NCI-H510A treated with DMSO at 0.1 percent for 48 hours (cell line): ENCODE measurements at places on chromosomes 5 and 9.

GRCh38 chr9:91038483-91039124, 237.0 kb downstream of the SYK start:
- DNase-seq: no peak

DNA sequence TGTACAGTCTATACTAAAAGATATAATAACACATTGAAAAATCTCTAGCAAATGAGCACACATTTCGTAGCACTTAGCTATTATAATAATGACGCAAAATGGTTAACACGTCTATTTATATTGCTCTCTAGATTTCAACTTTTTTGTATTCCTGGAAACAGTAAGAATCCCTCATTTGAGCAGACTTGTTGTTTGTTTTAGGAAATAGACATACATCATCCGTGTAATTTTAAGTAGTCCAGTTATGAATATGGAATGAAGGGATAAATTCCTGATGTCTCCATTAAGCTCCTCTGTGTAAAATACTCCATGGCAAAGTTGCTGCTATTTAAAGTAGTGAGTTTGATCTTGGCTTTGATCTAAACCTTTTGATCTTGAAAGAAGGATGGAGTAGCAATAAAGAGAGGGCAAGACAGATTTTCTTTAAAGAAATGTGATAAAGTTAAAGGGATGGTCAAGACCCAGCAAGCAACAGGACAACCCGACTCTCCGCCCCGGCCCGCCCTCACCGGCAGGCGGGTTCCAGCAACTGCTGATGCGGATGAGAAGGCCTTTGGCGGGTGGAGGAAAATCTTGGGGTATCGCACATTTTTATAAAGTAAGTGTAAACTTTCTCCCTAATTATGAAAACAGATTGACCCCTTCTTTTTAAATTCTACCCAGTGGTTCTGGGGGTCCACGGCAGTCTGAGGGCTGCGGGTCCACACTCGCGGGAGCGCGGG, 277.4 kb downstream of the AOPEP start:
- DNase-seq: peak; percentile 65

- no peak for DNase-seq
Measured at GRCh38 chr9:134004131-134004873, 12.2 kb upstream of the VAV2 start.

DNA sequence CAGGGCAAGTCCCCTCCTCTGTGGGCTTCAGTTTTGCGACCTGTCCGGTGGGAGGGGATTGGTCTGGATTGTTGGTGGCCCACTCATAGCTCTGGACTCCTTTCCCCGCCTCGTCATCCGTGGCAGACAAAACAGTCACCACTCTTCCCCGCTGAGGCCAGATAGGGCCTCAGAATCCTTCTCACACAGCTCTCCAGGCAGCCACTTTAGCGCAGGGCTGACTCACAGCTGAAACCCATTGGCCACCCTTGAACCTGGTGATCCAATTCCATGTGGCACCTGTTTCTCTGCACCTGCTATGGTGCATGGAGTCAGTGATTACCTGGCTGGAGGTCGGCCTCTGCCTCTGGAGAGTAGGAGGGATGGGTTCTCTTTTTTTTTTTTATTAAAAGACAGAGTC, 15.8 kb upstream of the CACFD1 start:
- peak; percentile 76 for DNase-seq

DNA sequence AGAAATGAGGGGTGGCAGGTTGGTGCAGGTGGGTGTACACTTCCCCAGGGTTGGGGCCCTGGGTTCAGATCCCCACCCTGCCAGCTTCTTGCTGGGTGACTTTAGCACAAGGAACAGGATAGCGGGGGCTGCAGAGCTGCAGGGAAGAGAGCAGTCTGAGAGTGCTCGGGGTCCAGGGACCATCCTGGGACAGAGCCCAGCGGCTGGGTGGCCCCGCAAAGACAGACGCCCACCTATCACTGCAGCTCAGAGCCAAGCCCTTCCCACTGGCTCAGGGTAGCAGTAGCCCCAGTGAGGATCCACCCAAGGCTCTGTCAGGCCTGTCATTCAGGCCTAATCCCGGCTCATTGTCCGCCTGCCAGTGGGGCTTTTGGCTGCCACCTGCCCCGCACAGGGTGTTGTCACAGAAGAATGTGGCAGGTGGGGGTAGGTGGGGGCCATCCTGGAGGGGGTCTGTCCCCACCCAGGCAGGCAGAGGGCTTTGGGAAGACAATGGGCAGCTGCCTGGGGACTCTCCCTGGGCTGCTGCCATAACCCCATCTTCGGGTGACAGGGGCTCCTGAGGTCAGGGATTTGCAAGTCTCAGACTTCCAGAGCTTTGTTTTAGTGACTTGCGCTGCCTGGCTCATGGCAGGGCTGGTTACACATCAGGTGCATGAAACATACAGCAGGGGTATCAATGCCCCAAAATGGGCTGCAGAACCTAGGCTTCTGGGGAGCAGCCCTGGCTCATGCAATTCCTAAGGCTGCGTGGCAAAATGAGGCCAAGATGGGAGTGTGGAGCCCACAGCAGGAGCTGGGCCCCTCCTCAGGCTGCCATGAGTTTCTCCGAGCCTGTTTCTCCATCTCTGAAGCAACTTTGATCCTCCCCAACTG, 52.1 kb downstream of the BARX1 start:
- no peak for DNase-seq

DNA sequence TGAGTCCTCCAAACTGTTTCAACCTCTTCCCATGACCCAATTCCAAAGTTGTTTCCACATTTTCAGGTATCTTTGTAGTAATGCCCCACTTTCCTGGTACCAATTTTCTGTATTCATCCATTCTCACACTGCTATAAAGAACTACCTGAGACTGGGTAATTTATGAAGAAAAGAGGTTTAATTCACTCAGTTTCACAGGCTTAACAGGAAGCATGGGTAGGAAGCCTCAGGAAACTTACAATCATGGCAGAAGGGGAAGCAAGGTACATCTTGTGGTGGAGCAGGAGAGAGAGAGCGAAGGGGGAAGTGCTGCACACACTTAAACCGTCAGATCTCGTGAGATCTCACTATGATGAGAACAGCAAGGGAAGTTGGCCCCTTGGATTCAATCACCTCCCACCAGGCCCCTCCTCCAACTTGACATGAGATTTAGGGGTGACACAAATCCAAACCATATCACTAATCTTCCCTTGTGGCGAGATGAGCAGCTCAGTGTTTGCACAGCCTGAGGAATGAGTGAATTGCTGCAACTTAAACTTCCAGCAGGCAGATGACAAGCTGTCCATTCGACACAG, 42.9 kb downstream of the TRIP13 start:
- DNase-seq: no peak

DNA sequence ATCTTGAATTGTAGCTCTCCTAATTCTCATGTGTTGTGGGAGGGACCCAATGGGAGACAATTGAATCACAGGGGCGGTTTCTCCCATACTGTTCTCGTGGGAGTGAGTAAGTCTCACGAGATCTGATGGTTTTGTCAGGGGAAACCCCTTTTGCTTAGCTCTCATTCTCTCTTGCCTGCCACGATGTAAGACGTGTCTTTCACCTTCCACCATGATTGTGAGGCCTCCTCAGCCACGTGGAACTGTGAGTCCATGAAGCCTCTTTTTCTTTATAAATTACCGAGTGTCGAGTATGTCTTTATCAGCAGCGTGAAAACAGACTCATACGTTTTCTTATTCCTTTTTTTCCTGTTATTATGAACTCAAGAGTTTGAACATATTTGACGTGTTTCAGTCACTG, 39.1 kb downstream of the RETREG1 start:
- no peak for DNase-seq

DNA sequence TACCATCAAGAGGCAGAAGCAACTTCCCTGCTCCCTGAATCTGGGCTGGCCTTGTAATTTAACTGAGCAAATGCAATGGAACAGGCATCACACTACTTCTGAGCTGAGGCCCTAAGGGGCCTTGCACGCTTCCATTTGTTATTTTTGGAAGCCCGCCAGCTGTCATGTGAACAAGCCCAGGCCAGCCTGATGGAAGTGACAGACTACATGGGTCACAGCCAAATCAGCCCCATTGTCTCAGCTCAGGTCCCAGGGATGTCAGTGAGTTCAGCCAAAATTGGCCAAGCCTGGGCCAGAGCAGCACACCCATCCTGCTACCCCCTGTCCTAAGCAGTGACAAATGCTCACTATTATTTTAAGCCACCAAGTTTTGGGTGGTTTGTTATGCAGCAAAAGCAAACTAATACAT, 72.8 kb downstream of the PRRT1B start:
- DNase-seq: peak; percentile 78

DNA sequence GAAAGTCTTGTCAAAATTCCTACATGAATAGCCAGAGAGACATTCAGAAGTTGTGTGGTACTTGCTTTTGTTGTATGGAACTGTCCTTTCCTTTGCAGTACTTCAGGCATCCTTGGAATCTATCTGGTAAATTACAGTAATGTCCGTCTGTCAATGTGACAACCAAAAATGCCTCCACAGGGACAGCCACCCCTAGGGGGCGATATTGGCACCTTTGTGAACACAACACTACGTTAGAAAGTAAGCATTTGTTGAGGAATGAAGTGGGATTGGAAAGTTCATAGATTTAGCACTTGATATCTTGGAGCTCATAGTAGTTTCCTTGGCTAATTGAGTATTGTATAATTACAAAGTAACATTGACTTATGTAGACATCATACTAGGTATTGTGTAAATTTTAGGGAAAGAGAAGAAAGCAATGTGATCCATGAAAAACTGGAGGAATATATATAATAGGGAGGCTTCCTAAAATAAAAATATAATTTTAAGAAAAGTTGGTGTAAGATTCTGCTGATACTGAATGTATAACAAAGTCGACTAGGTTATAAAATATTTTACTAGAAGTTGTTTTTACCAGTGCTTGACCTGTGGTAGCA, 32.7 kb downstream of the TMEFF1 start:
- DNase-seq: no peak

DNA sequence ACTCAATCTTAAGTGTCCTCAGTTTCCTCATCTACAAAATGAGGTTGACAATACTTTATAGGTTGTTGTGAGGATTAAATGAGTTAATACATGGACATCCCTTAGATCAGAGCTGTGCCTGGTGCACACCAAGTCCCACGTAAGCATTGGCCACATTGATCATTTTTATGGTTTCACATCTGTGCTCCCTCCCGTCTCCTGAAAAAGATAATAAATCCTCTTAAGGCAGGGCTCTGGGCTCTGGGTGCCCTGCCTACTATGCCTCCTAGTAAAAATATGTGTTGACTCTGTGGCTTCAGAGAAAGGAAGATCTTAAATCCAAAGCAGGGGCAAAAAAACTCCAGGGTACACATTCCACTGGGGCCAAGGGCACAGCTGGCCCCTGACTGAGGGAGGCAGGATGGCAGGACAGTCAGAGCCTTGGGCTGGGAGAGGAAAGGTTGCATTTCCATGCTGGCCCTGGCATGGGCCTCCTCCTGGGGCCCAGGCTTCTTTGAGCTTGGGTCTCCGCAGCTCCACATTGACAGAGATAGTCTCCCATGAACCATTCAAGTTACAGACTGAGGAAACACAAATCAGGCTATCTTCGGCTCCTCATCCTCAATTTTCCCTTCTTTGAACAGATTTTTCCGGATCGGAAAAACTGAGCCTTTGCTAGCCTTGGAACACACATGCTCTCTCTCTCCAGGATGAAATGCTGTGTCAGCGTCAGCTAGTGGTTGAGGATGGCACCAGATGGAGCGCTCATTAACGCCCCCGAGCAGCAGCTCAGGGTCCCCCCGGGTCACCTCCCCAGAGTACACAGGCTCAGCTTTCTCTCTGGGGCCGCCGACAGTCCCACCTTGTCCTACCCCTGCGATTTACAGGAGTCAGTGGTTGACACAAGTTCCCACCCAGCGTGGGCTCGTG, 22.4 kb upstream of the KIF12 start:
- DNase-seq: no peak

- no peak for DNase-seq
Measured at GRCh38 chr5:125530833-125531615, 784.6 kb upstream of the ZNF608 start.

DNA sequence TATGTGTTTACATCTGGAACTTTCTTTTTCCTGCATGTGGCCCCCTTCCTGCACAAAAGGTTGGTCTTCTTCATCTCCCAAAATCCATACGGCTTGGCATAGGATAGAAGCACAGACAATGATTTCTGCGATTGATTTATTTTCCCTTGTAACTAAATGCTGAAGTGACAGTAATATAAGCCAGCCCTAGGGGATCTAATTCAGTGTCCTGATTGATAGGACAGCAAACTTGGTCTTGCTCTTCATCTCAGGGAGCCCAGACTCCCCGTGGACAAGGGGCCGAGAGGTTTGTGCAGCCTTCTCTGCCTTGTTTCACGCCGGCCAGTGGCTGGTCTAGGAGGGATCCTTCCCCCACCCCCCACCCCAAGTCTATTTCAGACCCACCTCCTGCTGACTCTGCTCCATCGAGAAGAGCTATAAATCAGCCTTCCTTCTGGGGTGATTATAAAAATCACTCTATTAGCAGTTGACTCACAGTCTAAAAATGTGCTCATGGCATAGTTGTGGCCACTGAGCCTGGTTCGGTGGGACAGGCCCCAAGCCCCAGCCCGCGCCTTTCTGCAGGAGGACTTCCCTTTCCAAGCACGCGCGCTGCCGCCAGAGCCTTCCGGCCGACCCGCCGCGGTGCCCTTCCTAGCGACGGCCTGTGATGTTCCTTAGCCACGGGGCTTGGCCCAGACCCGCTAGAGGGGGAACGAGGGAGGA, 89.8 kb upstream of the COL5A1 start:
- DNase-seq: no peak

DNA sequence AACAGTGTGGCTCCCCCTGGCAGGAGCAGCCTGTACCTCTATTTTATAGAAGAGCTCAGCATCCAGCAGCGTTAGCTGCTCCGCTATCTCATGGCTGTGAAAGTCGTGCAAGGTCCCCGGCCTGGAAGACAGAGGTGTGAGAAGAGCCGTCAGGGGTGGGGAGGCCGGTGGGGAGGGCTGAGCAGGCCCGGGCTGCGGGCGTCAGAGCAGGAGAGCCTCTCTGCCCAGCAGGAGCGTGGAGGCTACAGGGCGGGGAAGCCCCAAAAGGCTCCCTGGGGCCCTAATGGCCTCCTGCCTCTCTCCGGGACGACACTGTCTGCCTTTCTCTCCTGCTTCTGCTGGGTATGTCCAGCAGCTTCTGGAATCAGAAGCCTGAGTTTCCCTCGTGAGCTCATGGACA, 42.6 kb downstream of the PRRT1B start:
- no peak for DNase-seq

- no peak for DNase-seq
Measured at GRCh38 chr5:685262-686171, 7.6 kb downstream of the TPPP start.

DNA sequence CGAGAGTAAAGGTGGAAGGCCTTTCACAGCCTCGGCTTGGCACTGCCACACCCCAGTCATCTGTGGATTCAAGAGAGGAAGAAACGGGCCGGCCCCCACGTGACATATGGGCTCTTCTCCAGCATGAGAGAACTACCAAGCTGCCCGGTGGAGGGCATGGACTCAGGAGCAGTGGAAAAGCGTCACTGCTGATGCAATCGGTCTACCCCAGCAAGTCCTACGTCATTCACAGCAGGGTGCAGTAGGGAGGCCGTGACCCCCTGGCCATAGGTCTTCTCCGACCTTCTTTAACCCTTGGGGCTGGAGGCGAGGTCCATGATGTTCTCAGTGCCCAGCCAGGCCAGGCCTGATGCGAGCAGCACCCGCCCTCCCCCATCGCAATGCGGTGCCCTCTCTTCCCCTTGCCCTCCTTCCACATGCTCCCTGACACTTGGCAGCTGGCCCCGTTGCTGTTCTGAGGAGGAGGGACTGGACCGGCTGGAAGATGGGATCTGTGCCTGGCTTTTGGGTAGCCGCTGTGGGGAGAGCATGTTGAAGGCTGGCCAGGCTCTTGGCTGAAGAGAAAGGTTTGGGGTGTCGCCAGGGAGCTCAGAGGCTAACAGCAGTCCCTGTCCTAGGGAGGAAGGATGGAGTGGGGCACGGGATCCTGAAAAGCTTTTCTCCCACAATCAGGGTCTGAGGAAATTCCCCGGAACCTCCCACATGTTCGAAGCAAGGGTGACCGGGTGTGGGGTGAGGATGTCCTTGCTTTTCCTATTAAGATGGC, 89.8 kb downstream of the LIFR start:
- DNase-seq: peak; percentile 33
